ENCODE measurements at places on chromosomes 4 and X.

GRCh38 chr4:147355847-147356246, 125.0 kb upstream of the EDNRA start:
- DNase-seq = no peak

GRCh38 chr4:61070269-61070668, 129.9 kb upstream of the ADGRL3 start:
- DNase-seq = no peak

GRCh38 chr4:169601016-169601771, 11.2 kb downstream of the NEK1 start:
- no peak for DNase-seq

DNA sequence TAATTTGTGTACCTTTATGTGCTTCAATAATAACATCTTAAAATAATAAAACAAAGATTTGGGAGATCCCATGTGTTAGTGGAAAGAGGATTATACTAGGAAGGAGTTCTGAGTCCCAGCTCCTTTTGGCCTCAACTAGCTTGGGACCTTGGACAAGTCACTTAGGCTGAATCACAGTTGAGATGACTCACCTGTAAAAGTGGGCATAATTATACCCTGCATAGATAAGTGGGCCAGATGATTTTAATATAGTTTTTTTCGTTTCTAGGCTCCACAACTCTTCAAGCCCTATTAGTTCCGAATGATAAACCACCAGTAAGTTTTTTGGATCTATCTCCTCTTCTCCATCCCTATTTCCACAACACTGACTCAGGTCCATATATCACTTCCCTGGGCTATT, 131.8 kb downstream of the ENOX2 start:
- DNase-seq = no peak

DNA sequence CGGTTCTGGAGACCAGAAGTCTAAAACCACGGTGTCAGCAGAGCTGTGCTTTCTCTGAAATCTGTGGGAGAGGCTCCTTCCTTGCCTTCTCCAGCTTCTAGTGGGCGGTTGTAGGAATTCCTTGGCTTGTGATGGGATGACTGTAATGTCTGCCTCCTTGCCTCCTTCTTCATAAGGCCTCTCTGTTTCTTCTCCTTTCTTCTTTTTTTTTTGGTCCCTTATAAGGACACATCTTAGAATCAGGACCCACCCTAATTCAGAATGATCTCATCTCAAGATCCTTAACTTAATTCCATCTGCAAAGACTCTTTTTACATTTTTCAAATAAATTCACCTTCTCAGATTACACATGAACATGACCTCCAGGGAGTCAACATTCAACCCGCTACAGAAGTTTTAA, 186.9 kb downstream of the STK32B start:
- no peak for DNase-seq

GRCh38 chrX:99421796-99422195, 988.3 kb downstream of the PCDH19 start:
- no peak for DNase-seq

- DNase-seq = no peak
Measured at GRCh38 chr4:65546882-65547416, 123.3 kb downstream of the EPHA5 start.

DNA sequence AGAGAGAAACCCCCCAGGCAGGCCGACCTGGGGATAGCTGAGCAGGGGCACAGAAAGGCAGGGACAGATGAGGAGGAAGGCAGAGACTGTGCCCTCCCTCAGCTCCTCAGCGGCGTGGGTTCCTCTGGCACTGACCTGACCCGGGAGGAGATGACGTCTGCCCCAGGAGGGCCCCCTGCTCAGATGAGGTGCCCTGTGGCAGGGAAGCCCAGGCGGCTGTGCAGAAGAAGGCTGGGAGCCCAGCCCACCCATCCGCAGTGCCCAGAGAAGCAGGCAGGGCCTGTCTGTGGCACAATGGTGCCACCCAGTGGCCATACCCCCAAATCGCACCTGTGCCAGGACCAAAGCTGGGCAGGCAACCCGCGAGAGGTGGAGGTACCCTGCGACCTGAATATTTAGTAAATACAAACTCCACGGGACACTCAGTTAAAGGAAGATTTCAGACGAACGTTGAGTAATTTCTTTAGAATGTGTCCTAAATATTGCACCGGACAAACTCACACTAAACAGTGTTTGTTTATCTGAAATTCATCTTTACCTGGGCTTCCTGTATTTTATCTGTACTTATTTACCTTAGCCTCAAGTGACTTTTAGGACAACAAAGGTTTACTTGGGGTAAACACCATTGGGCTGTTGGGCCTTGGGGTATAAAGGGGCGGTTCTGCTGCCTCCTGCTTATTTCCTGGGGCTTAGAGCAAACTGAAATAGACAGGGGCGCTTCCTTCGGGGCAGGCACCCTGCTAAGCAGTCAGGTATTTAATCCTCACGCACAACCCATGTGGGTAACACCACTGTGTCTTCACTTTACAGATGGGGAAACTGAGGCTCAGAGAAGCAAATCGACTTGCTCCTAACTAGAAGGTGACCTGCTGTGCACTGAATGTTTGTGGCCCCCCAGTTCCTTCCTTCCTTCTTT, 46.5 kb upstream of the HMX1 start:
- DNase-seq = peak; percentile 54

DNA sequence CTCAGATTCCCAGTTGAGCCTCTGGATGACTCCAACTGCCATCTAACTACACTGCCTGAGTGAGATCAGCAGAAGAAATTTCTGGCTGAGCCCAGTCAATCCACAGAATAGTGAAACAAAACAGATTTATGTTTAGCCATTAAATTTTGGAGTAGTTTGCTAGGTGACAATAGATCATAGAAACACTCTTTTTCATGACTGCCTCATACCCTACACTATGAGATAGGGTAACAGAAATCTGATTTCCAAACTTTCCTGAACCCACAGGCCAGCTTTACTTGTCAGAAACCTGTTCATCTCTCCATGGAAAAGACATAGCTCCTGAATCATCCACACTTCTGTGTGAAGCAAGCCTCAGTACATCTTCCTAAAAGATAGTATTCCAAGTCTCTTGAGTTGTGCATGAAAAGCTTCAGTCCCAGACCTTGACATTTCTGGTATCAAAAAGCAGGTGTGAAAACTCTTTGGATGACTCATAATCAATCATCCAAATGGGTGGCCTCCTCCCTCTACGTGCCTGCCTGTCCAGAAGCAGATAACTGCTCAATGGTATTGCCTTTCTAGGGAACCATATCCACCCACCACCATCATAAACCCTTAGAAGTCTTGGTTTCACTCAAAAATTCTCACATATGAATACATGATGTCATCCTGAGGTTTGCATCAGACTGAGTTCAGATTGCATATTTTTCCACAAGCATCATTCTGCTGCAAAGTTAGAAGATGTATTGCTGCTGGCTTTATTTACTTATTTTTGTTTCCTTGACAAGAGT, 47.5 kb upstream of the RAP2C start:
- peak; percentile 16 for DNase-seq

DNA sequence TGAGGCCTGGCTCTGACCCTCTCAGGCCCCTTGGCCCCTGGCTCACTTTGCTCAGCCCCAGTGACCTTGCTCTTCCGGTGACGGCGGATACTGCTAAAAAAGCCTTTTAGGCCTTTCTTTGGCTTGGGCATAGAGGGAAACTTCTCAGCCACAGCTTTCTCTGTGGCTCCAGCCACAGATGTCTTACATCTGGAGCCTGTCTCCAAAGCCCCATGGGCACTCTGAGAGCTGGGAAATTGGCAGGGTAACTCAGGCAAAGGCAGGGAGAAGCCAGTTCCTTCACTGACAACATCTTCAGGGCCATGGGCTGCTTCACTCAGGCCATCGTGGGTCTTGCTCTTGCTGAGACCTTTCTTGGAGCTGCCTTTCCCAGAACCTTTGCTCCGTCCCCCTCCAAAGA, 12.8 kb downstream of the AMER1 start:
- no peak for DNase-seq
